Adipocyte (in vitro differentiated cells): ENCODE measurements at places on chromosomes 5 and 9.

DNA sequence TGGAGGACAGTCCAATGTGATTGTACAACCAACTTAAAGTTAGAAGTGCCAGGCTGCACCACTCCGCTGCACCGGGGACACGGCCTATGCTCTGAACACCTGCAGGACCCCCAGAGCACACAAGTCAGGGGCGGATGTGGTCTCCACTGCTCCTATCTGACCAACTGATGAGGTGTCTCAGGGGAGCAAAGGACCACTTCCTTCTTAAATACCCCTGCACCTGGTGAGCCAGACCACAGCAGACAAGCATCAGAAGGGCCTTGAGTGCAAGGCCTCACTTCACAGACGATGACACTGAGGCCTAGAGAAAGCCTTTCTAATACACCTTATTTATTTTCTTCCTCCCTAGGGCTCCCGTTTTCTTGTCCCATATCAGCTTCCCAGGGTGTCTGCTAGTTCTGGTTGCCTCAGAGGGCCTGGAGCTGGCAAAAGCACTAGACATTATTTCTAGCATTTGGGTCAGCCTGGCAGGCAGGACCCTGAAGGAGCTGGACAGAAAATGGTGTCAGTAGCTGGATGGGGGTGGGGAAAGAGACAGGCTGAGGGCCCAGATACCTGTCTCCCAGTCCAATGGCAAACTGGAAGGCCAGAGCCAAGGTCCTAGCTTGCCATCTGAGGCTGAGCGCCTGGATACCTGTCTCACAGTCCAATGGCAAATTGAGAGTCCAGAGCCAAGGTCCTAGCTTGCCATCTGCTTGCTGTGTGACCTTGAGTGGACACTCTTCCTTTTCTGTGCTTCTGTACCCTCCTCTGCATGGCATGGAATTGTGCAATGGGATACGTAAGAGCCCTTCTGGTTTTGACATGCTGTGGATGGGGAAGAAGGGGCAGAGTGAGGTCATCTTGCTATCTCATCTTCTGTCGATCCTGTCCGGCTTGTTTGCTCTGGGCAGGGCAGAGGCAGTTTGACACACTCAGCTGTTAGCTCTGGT is 9.0 kb downstream of the CCDC69 start:
- DNase-seq: no peak

DNA sequence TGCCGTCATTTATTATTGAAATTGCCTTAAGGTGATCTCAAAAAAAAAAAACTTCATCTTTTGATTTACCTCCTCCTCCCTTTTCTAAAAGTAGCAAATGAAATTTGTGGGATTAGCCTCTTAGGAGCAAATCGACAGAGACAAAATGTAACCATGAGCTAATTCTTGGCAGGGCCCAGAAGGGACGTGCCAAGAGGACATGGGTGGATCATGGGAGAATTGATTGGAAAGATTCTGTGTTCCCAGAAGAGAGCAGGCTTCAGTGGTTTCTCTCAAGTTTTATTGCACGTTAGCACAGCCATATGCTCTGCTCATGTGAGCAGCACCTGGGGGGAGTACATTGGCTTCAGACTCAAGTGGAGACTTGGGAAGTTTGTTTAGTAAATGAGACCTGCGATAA is 394.6 kb downstream of the ELAVL2 start:
- no peak for DNase-seq

DNA sequence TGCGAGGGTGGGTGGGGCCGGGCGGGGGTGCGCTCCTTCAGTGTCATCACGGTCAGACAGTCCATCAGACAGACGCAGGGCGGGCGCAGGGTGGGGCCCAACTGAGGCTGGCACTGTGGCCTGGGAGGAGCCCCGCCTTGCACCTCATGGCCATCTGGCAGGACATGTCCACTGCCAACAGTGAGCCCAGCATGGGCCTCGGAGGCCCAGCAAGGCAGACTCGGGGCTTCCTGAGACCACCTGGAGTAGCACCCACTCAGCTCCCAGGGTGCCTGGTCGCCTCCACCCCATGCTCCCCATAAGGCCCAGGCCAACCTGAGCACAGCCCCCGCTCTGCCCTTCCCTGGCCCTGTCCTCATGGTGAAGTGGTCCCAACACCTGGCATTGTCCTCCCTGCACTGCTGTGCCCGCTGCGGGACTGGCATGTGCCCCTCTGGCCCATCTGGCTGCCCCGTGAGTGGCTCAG is 8.5 kb upstream of the GPSM1 start:
- DNase-seq: no peak

DNA sequence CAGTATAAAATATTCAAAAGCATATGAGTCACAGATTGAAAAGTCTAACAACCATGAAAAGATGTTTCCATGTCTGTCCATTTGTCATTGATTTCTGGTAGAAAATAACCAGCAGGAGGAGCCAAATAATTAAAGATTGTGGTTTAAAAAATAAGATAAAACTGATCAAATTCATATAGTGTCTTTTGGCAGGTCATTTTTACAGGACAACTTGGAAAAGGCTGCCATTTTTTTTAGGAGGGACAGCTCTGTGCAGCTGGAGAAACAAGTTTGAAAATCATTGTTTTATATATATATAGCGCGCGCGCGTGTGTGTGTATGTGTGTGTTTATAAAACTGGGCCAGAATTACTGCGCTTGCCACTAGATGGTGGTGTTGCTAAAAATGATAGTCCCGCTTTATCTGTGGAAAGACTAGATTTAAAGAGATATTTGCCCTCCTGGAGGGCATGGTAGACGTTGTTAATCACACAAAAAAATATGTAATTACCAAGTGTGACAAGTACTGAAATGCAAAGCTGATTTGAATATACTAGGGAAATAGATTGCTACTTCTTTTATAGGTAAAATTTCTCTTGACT is 1.3 kb upstream of the TRMO start:
- peak; percentile 93 for DNase-seq
